Astrocyte of the cerebellum (primary cell): ENCODE measurements at places on chromosomes 4 and X.

DNA sequence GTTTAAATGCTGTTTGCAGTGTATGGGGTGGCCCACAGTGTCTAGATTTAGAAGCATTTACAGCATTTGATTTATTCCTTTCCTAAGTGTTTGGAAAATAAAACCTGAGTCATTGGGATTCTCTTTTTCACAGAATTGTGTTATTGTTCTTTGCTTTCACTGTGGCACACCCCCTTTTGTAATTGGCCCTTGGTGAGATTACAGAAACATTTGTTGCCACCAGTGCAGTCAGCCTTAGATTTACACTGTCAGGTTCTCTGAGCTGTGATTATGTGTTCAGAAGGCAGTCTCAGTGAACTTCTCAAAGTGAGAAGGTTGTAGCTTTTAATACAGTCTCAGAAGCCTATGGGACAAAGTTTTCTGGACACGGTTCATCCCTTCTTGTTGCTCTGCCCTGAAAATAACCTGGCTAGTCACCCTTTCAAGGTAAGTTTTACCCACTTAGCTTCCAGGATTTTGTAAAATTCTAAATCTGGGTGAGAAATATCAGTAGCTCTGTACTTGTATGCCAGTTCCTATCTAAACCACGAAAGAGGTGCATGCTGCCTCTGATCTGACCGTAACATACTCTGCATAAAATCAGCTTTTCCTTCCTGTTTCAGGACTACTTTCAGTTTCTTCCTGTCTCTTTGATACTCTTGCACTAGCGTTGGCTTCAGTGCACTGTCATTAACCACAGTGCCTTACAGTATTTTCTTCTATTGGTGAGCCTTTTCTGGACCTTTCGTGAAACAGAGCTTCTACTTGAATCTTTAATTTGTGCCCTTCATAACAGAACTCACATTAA, 12.6 kb downstream of the RUFY3 start:
- DNase-seq: no peak

DNA sequence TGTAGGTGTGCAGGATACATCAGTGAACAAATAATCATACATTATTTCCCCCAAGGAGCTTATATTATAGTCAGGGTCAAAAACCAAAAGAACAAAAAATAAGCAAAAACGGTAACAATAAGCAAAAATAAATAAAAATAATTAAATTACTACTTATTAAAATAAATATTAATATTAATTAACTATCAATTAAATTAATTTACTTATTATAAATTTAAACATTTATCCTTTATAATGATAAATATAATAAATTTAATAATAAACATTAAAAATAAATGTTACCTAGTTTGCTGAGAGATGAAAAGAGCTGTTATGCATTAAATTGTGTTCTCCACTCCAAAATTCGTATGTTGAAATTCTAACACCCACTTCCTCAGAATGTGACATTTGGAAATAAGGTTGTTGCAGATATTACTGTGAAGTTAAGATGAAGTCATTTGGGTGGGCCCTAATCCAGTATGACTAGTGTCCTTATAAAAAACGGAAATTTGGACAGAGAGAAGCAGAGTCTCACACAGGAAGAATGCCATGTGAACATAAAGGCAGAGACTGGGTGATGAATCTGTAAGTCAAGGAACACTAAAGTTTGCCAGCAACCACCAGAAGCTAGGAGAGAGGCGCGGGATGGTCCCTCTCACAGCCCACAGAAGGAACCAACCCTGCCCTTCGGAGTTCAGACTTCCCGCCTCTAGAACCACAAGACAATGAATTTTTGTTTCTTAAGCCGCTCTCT, 67.2 kb upstream of the IBSP start:
- no peak for DNase-seq

DNA sequence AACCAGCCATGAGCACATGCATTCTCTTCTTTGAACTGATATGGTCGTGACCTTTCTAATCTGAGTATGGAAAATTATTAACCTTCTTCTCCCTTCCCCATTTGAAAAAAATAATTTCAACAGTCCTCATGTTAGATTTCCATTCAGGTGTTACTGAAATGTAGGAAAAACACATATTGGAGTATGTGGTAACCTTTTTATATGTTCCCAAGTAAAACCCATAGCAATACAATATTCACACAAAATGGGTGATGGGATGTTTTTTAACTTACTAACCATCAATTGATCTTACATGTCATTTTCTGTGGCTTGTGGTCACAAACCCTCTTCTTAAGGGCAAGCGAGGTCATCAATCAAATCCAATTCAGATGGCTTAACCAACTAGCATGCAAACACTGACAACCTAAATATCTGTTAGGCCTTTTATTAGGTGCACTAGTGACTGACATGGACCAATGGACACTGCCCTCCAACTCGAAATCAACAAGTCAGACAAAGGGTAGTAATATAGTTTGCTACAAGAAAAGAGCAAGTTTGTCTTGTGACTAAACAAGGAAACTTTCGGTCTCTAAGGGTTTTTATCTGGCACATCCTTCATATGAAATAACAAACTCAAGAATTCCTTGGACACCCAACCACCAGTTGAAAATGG, 74.3 kb downstream of the CAMK2D start:
- peak; percentile 57 for DNase-seq

DNA sequence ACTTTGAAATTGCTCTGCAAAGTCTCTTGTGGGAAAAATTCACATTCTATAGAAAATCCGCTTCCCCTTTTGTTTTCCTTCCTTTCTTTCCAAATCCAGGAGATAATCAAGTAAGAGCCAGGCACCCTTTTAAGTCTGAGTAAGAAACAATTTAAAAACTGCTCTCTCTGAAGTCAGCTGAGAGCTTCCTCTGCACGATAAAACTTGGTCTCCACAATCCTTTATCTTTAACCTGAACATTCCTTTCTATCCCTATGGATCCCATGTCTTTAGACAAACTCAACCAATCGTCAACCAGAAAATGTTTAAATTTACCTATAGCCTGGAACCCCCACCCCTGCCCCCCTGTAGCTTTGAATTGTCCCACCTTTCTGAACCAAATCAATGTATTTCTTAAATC, 1723.6 kb upstream of the AGA start:
- DNase-seq: no peak

DNA sequence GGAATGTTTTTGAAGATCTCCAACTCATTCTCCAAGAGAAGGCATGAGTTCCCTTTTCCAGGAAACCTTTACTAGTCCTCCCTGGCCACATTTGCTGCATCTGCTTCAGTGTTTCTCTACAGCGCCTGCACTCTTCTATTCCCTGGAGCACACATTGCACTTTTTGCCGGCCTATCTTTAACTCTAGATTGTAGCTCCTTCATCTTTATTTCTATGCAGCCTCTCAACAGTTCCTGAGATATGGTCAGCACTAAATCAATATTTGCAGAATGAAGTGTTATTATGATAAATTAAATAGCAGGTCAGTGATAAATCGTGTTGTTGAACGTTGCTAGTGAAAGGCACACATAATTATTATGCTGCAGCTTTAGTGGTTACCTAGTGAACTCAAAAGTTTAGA, 88.3 kb downstream of the VCX3A start:
- DNase-seq: no peak

- DNase-seq: no peak
Measured at GRCh38 chr4:186151499-186151898, 39.9 kb upstream of the CYP4V2 start.

- no peak for DNase-seq
Measured at GRCh38 chr4:58093352-58093751, 983.2 kb upstream of the IGFBP7 start.

DNA sequence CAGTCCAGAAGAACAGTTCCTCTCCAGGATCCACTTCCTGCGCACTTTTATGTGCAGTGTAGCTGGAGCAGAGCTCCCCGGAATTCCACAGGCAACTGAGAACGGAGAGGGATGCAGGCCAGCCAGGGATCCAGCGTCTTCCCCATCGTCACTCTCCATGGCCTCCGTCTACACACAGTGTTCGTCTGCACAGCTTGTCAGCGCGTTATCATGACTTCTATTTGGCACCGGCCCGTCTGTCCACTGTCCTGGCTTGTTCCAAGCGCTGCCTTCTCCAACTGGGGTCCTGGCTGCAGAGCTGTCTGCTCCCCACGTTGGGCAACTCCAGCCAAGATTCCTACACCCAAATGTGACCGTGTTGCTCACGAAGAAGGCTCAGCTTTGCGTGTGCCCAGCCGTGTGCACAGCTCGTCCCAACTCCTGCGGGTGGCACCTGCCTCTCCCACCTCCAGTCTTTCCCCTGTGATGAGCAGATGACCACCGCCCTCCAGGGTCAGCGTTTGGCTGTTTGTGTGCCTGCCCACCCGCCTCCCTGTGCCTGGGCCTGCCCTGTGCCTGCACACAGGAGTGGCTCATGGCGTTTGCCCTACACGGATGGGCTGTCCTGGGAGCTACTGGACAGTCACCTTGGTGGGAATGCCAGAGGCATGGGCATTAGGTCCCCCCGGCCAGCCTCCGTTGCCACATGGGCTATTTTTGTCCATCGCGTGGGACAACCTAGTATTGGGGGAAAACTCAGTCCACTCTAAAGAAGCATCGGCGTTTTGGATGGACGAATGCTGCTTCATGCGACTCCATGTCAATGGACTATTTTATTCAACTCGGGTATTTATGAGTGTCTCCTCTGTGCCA, 2.2 kb upstream of the CTBP1 start:
- no peak for DNase-seq

DNA sequence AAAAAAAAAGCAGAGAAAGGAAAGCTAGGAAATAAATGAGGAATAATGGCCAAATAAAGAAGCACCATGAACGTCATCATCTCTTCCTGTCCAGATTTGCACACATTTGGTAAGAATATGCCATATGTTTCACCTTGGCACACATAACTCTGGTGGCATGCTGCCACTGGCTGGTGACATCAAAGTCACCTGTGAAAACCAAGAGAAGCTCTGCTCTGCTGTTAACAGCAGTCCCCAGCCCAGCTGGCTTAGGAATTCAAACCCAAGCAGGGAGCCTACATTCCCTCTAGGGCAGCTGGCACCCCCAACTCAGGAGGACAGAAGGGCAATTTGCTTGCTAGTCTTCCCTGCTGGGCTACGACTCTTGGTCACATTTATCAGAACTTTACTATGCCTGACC, 77.6 kb downstream of the RASL11B start:
- no peak for DNase-seq

DNA sequence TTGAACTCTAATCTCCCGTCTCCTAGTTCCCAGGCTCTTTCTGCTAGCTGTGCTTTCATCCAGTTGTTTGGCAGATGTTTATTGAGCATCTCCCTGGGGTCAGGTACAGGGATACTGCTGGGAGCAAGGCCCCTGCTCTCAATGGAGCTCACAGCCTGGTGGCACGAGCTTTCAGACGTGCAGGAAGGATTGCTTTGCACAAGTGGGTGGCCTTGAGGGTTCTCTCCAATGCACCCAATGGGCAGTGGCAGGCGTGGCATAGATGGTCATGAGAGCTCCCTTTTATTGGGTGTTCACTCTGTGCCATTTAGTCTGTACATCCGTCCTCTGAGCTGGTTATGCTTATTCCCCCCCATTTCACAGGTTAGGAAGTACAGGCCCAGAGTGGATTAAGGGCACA, 235.2 kb downstream of the EVC2 start:
- no peak for DNase-seq

GRCh38 chr4:152643153-152644035, 36.4 kb downstream of the TMEM154 start:
- DNase-seq: no peak

- DNase-seq: no peak
Measured at GRCh38 chr4:6475492-6476020, 3.1 kb upstream of the PPP2R2C start.

DNA sequence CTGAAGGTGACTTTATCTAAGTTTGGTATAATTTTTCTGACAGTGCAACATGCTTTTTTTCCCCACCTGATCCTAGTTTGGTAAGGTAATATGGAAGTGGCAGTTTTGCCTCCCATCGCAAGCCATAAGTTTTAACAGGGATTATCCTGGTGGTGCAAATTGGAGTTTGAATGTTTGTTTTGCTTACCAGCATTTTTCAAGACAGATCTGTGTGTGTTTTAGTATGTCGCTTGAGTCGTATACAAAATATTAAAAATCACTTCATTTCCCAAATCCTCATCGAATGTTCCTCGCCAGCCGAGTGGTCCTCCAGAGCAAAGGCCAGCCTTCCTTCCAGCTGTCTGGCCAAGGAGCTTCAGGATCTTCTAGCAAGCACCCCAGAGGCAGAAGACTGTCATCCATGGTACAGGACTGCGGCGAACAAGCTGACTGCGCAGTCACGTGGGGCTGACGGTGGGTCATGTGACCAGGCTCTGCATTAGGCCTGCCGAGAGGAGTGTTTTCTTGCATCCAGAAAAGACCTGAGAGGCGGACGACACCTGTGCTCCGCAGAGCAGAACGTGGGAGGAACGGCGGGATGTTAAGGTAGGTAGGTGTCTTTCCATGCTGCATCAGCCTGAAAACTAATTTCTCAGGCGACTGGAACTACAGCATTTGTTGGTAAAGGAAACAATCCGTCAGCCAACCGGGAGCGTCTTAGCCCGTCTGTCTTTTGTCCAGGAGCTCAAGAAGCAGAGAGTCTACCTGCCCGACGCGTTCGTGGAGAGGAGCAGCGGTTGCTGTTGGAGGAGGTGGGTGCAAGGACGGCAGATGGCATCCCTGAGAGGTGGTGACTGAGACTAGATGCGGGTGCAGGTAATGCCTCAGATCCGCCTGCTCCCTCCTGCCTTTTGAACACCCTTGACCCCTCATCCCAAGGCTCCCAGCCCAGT, at the start of gene GPRASP3:
GPRASP3 (plus strand) TSS at position 507 of the 932 bp plus-strand sequence. CDS start 28,253 bp downstream, outside the sequence.
- DNase-seq: no peak

GRCh38 chr4:100311181-100311580, 120.9 kb upstream of the DDIT4L start:
- no peak for DNase-seq

- no peak for DNase-seq
Measured at GRCh38 chr4:105963461-105964400, 68.5 kb downstream of the NPNT start.
